Effector memory CD4-positive, alpha-beta T cell (primary cell): ENCODE measurements at places on chromosomes 5 and 9.

DNA sequence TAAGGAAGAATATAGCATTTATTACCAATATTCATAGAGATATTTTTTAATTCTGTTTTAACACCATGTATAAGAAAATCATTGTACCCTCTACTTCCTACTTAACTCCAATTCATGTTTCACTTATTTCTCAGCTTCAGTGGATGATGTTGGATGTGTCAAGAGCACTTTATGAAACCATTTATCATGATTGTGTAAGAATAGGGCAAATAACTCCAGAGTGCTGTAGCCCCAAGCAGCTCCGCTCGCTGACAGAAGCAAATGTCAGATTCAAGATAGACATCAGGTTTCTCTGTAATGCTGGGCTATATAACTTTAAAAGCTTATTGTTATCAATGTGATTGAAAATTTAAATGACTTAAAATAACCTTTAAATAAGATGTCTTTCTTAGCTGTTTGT, 50.4 kb downstream of the MAST4 start:
- no peak for DNase-seq

- DNase-seq = no peak
These were observed 14.8 kb downstream of the HMGCS1 start for GRCh38 chr5:43298443-43298842.

DNA sequence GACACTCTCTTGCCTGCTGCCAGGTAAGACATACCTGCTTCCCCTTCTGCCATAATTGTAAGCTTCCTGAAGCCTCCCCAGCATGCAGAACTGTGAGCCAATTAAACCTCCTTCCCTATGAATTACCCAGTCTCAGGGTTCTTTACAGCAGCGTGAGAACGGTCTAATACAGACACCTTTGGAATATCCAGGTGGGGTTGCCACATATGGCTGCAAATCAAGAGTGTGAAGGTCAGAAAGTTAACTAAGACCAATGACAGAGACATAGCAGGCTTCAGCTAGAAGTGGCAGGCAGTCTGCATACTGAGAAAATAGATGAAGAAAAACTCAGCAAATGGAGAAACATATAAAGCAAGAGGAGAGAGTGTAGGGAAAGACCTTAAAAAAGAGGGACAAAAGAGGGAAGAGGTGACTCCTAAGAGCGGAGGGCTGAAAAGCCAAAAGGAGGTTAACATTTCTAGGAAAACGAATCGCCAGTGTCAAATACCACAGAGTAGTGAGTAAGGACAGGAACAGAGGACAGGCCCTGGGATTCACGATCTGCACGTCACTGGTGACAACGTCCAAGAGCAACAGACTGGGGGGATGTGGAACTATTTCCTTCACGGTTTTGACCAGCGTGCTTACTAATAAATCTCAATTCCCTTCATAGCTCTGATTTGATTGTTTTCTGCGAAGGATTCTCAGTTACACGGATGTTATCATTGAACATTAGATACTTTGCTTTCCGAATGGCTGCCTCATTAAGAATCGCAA, 1.7 kb upstream of the ACO1 start:
- no peak for DNase-seq

GRCh38 chr9:113155911-113156588, 5.2 kb downstream of the SLC31A2 start:
- DNase-seq = no peak

- DNase-seq = no peak
These were observed 9.9 kb downstream of the ZDHHC12 start for GRCh38 chr9:128713941-128714573.

DNA sequence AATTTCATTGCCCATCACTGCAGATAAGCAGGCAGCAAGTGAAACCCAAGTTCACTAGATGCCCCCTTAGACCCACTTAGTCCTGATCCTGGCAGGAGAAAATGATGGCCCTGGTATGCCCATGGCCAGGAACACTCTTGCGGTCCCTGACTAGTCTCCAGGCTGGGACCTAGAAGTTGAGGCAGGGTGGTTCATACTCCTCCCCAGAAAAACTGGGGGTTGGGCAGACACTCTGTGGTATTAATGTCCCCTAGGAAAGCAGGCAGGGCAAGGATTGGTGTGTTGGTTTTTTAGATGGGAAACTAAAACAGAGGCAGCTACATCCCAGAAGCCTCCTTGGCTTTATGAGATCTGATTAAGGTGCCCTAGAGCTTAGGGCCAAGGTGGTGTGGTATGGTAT, 13.1 kb downstream of the LHX6 start:
- DNase-seq = no peak

DNA sequence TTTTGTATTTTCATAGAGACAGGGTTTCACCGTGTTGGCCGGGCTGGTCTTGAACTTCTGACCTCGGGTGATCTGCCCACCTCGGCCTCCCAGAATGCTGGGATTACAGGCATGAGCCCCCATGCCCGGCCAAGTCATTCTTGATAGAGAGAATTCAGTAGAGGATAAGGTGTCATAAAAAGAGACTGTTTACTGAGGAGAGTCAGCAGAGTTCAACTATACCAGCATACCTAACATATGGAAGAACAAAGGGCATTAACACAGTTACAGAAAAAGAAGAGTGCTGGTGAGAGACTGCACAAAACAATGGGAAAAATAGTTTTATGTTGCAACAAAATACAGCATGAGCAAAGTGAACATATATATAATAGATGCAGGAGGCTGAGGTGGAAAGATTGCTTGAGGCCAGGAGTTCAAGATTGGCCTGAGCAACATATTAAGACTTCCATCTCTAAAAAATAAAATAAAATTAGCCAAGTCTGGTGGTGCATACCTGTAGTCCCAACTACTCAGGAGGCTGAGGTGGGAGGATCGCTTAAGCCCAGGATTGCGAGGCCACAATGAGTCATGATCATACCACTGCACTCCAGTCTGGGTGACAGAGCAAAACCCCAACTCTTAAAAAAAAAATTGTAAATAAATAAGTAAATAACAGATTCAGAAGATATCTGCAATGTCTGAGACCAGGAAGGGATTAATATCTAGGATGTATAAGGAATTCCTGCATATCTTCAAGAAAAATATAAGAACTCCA, 19.5 kb downstream of the B4GALT1 start:
- DNase-seq = no peak

DNA sequence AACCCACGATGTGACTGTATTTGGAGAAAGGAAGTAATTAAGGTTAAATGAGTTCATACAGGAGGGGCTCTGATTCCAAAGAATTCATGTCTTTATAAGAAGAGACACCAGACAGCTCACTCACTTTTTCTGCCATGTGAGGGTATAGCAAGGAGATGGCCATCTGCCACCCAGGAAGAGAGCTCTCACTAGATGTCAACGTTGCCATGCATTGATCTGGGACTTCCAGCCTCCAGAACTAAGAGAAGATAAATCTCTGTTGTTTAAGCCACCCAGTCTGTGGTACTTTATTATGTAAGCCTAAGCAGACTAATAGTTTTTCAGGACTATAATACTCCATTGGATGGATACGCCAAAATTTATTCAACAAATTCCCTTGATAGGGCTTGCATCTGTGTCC, 89.8 kb upstream of the RAD23B start:
- DNase-seq = no peak

DNA sequence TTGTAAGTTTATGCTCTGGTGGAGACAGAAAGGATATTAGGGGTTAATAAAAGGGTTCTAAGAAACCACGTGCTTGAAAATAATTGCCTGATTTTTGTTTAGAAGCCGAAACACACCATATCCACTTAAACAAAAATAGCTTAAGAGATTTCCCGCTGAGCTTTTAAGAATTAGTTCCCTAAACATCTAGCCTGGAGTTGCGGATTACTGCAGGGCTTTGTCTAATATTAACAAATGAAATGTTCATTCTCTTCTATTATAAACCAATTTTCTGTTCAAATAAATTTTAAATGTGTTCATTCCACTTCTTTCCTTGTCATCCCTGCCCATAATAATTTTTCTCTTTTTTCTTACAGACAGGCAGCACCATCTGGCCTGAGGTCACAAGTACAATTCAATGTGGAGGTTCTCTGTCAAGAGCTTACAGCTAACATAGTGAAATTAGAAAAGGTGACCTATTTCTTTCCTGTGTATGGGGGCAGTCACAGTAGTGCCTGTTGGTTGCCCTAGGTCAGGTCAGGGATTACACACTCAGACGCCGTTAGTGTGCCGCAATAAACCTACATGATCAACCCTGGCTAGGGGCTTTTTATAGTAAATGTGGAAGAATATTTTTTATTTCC, 65.3 kb downstream of the GRAMD2B start:
- no peak for DNase-seq

DNA sequence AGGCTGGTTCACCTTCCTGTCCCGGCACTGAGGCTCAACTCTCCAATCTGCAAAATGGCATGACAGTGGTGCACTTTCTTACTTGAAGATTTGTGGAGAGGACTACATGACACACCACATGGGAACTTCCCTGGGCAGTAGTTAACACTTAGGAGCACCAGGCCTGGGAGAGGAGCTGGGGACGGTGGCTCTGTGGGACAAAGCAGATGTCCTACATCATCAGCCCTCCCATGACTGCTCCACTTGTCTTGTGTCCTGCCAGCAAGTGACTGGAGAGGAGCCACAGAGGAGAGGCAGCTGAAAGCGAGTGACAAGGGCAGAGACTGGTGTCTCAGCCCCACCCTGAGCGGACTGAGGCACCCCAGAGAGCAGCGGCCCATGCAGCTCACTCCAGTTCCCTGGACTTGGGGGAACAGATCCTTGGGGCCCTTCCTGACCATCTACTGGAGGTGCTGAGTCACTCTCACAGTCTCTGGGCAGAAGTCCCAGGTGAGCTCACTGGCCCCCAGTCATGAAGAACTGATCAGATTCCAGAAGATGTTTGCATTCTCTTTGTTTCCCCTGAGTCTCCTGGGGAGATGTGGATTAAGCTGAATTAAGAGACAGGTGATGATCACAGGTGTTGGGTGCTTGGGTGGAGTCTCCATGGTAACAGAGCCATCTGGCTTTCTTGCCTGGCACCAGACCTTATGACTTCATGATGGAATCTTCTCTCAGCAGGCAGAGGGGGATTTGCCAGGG, 13.2 kb upstream of the SLC25A48 start:
- no peak for DNase-seq

- no peak for DNase-seq
These were observed 10.1 kb downstream of the SSBP2 start for GRCh38 chr5:81740758-81741157.

GRCh38 chr9:37371565-37372464, 50.7 kb upstream of the GRHPR start:
- no peak for DNase-seq

DNA sequence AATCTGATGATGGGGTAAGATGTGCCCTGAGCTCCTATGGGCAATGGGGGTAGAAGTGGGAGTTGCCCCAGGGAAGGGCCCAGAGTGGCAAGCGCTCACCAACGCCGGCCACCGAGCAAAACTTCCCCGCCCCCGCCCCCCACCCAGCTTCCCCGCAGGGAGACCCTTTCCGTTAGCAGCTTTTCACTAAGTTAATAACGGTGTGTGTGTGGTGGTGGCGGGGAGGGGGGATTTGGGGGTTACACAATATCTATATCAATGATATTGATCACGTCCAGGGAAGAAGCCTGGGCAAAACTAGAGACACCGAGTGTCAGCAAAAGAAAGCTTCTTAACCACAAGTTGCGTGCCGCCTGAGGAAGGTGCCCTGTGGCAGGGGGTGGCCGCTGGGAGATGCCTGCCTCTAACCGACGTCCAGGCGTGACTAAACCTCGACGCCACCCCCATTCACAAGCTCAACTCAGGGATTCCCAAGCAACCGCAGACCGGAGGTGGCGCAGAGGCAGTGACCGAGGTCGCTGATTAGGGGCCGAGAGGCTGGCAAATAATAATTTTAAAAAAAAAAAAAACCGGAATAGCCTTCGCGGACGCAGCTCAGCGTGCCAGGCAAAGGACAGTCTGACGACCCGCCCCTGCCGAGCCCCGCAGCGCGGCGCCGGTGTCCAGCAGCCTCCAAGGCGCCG, 222.6 kb downstream of the MEF2C start:
- no peak for DNase-seq

- no peak for DNase-seq
These were observed 110.9 kb upstream of the LPAR1 start for GRCh38 chr9:111149018-111149759.

GRCh38 chr5:149379818-149380374, 804 bp upstream of the IL17B start:
- DNase-seq = no peak

DNA sequence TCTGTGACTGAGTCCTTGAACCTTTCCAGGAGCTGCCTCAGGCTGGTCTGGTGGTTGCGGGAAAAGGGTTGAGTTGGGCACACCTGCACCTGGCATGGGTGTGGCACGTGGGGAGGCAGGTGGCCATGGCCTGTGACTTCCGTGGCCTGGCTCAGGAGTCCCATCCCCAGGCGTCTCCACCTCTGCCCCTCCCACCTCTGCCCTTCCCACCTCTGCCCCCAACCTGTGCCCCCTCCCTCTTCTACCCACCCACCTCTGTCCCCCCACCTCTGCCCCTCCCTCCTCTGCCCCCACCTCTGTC, 1.9 kb upstream of the QRFP start:
- DNase-seq = no peak

DNA sequence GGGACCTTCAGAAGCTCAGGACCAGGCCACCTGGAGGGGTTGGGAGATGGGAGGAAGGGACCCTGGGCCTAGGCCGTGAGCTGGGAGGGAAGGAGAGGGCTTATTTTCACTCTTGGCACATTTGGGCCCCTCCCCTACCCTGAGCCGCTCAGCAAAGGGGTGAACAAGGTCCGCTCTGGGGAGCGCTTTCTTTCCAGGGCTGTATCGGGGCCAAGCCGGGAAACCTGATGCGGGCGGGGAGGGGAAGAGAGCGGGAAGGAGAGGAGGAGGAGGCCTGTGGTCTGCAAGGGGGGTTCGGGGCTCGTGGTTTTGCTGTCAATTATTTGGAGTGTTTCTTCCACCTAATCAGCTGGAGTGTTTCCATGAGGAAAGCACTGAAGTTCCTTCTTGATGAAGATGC, 62.7 kb upstream of the RXRA start:
- DNase-seq = no peak

DNA sequence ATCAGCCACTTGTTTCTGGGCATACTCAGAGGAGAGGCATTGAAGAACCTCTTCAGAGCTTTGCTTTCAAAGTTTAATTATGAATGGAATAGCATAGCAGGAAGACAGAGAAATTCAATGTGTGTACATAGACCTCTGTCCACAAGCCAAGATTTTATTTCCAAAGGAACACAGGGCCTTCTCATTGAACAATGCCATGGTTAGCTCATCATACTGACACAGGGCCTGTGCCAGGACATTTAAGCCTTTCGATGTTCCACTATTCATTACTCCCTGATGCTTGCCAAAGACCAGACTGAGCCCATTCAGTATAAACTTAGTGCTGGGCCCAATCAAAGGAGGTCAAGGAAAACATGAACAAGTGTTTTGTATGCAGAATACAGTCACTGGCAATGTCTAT, 280.8 kb downstream of the FBXL17 start:
- DNase-seq = no peak
